ENCODE measurements at places on chromosomes 16 and 17.

GRCh38 chr16:11658896-11659708 lies 9.2 kb upstream of the SNN start:
- DNase-seq: no peak

DNA sequence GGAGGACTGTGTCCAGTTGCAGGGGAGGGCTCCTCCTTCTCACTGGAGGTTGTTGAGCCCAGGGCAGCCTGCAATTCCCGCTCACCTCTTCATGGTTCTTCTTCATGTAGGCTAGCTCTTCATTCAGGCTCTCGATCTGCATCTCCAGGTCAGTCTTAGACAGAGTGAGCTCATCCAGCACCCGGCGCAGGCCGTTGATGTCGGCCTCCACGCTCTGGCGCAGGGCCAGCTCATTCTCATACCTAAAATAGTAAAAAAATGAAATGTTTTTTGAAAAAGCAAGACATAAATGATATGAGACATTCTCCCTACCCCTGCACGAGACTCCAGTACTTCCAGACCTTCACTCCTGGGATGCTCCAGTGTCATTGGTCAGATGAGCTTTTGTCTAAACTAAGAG lies 2.2 kb downstream of the KRT13 start:
- no peak for DNase-seq

GRCh38 chr16:67396159-67397035 lies 3.1 kb upstream of the TPPP3 start:
- no peak for DNase-seq

DNA sequence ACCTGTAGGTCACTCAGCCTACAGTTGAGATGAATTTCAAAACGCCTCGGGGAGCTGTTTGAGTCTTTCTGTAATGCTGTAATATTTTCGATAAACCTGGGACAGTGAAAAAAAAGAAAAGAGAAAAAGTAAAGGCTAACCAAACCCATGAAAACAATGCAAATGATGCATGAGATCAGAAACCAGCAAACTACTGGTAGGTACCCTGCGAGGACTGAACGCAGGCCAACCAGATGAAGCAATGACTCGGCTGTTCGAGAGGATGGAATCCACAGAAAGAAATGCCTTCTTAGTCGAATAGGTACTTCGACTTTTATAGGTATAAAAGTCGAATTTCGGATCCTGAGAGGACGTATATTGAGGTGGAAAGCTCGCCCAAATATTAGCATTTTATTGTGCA lies 509 bp upstream of the ATAD5 start:
- DNase-seq: no peak

DNA sequence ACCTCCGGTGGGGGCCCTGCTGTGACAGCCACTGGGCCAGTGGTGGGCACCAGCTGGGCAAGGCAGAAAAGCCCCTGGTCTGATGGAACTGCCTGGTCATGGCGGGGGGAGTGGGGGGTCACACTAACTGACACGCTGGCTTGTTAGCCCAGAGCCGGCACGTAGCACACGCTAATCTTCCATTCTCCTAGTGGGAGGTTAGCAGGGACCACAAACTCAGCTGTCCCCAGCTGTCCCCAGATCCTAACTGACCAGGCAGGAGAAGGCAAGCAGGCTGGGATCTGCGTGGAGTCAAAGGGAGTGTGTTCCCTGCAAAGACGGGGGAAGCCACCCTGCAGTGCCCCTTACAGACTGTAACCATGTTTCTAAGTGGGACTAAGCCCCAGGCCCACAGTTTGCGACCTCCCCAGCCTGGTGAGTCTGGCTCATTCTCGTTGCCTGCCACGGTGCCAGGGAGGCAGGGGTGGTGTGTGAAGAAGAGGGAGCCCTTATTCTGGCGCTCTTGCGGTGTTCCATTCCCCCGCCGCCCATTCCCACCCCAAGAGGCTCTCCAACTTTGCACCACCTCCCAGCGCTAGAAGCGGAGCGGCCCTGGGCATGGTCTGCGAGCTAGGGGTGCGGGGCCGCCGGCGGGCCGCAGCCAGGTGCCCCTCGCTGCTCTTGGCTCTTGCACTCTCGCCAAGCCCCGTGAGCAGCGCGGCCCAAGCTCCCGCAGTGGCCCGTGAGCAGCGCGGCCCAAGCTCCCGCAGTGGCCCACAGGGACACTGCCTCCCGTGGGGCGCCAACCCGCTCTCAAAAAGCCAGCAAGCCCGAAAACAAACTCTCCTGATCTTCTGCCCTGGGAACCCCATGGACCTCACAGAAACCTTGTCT lies 12.1 kb upstream of the ZNF423 start:
- no peak for DNase-seq

GRCh38 chr16:5305023-5305422 lies 207.4 kb upstream of the EEF2KMT start:
- no peak for DNase-seq

GRCh38 chr17:2042390-2042847 lies 597 bp downstream of the OVCA2 start:
- no peak for DNase-seq

DNA sequence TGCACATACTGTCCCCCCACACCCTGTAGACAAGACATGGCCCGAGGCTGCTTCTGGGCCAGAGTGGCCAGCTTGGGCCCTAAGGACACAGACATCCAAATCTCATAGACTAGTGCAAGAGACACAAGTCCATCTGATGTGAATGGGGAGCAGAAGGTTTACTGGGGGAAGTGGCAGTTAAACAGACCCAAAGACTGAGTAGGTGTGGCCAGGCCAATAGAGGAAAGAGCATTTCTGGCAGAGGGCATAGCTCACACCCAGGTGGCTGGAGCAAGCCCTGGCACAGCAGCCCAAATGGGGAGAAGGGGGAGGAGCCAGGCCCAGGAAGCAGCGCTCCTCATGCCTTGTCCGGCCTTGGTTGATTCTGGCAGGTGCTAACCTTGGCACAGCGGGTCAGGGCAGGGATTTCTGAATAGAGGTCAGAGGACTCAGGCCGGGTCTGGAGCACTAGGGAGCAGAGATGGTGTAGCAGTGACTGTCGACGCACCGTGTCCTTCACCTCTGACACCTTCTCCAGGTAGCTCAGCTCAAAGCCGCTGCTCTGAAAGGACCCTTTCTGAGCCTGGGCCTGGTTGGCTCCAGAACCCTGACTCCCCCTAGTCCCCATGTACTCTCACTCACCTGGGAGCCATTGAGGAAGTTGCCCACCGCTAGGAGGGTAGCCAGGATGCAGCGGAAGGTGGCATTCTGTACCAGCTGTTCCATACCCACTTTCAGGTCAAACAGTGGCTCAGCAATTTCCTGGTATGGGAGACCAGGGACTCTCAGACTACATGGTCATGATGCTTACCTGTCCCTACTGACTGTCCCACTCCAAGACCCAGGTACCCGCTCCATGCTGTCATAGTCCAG lies 4.1 kb downstream of the TMEM208 start:
- no peak for DNase-seq

- DNase-seq: no peak
These were observed 508 bp downstream of the FLCN start for GRCh38 chr17:17236295-17237025.

GRCh38 chr16:19783363-19784182 lies 65.5 kb downstream of the IQCK start:
- DNase-seq: no peak

DNA sequence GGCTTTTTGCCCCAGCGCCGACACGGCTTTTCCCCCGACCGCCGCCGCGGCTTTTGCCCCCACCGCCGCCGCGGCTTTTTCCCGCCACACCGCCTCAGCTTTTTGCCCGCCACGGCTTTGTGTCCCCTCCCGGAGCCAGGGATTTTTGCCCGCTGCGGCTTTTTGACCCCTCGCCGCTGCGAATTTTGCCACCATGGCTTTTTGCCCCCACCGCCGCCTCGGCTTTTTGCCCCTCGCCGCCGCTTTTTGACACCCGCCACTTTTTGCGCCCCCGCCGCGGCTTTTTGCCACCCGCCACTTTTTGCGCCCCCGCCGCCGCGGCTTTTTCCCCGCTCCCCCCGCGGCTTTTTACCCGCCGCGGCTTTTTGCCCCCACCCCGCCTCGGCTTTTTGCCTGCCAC lies 1342.5 kb downstream of the TP53TG3F start:
- no peak for DNase-seq
